Daoy (cell line): ENCODE measurements at places on chromosomes 2 and 18. TPM values are rescaled to one million over a fixed set of nuclear protein-coding genes. Genes with fewer than 3 reads are reported as not detected.

The FAM117B gene
- total RNA-seq, result 1.4 and 2.1 TPM in 2 replicates

- DNase-seq, result peak; percentile 68
Observed at GRCh38 chr2:216776066-216776850, 80.9 kb upstream of the IGFBP5 start.

DNA sequence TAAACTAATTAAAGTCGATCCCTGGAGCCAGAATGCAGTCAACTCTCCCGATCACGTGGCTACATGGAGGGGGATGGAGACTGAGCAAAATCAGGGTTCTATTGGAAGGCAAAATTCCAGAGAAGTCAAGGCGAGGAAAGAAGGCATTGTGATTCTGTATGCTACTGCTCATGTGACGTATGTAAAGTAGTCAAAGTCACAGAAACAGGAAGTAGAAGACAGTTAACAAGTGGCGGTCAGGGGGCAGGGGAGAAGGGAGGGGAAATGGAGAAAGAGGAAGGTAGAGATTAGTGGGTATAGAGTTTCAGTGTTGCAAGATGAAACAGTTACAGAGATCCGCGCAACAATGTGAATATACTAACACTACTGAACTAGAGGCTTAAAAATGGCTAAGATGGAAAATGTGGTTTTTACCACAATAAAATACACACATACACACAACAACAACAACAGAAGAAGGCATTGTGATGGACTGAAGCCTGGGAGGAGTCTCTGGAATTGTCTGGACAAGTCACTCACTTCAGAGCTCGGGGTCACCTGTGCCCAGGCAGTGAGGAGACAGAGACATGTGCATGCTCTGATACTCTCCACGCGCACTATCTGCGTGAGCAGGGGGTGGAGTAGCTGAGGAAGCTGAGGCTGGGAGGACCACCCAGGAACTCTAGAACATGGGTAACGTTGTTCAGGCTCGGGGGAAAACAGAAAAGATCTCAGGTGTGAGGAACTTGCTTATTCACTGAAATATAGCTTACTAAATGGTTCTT is 89.9 kb upstream of the CDCA7 start:
- DNase-seq, result no peak

DNA sequence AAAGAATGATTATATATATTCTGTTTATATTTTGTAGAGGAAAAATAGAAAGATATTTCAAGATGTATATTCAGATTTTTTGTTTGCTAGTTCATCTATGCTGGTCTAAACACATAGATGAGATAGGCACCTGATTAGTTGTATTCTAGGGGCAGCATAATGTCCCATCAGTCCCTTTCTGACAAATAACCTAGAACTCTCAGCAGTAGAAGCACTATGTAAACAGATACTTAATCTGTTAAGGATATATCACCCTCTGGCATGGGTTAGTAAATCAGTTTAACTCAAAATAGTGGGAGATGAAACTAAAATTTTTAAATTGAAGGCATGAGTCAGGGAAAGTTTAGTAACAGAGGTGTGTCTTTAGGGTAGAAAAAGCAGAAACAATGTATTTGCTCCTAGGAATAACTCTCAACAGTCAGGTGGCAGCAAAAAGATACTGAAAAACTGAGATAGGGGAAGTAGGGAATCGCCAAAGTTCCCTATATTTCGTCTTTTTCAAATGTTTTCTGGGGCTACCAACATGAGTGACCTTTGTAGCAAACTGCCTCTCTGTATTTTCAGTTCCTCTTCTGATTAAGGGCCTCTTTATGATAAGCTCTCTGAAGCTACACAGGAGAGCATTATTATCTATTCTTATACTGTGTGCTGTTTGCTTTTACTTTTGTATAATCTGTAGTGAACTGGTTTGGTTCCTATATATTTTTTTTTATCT is 5.7 kb downstream of the PPP1R1C start:
- DNase-seq, result no peak

The CYP27A1 gene
- 0.77 and 0.80 TPM in 2 replicates for total RNA-seq

GRCh38 chr2:48448274-48449061 is 81.5 kb upstream of the STON1 start:
- DNase-seq, result no peak

DNA sequence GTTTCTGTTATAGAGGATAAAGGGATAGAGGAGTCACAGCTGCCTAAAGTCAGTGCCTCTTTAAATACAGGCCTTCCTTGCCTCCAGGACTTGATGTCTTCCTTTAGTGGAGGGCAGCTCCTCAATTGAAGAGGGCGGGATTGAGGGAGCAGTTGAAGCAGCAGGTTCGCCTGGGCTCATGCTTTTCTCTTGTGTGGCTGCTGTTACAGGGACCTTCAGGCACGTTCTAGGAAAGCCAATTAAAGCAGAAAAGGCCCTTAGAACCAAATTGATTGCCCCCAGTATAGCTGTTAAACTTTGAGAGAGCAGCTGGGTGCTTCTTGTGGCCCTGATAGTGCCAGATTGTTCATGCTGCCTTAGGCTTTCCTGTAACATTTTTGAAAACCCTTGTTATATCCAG is 42.0 kb upstream of the LTBP1 start:
- no peak for DNase-seq

DNA sequence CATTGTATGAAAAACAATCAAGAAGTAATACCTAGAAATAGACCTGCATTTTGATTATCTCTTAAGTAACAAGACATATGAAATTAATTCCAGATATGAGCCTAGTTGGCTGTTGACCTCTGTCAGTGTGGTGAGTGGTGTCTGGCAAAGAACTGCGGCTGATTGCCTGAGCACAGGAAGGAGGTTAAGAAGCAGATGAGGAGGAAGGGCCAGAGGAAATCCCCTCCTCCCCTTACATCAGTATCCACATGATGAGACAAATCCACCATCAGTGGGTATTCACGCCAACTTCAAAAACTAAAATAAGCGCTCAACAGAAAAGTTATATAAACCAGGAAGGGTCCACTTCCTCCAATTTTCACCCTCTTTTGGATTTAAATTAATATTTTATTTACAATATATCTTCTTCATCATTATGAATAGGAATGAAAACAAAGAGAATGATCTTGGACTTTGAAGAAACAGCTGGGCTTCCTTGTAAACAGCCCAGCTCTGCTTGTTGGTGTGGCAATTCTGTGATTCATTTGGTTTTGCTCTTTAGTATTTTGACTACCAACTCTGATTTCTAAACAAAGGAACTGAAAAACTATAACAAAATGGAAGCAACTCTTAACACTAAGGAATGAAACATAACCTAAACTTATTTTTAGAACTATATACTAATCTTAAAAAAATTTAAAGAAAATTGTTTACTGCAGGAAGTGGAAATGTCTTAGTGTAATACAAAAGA is 27.3 kb downstream of the RFTN2 start:
- DNase-seq, result no peak

The AFF3 gene
- 5.7 and 8.9 TPM in 2 replicates for total RNA-seq

The MC4R gene
- total RNA-seq, result not detected in 2 replicates

The DNAH7 gene
- 0.11 and 0.27 TPM in 2 replicates for total RNA-seq

The SERPINB11 gene
- total RNA-seq, result not detected in 2 replicates

GRCh38 chr2:71992036-71992435 is 155.6 kb downstream of the CYP26B1 start:
- no peak for DNase-seq

The CRYGD gene
- not detected in 2 replicates for total RNA-seq

GRCh38 chr2:203450561-203450960 is 84.5 kb downstream of the RAPH1 start:
- DNase-seq, result no peak

- no peak for DNase-seq
Observed at GRCh38 chr2:141791521-141791920, 339.3 kb downstream of the LRP1B start.

The CDH19 gene
- not detected in 2 replicates for total RNA-seq
